ENCODE measurements at places on chromosomes 3 and 15.

- no peak for DNase-seq
Observed at GRCh38 chr3:18791752-18792151, 356.6 kb upstream of the KCNH8 start.

- no peak for DNase-seq
Observed at GRCh38 chr3:14132120-14132519, 7.3 kb downstream of the TMEM43 start.

- no peak for DNase-seq
Observed at GRCh38 chr3:27641271-27641800, 80.8 kb downstream of the EOMES start.

- no peak for DNase-seq
Observed at GRCh38 chr15:57597431-57597830, 5.7 kb downstream of the MYZAP start.

DNA sequence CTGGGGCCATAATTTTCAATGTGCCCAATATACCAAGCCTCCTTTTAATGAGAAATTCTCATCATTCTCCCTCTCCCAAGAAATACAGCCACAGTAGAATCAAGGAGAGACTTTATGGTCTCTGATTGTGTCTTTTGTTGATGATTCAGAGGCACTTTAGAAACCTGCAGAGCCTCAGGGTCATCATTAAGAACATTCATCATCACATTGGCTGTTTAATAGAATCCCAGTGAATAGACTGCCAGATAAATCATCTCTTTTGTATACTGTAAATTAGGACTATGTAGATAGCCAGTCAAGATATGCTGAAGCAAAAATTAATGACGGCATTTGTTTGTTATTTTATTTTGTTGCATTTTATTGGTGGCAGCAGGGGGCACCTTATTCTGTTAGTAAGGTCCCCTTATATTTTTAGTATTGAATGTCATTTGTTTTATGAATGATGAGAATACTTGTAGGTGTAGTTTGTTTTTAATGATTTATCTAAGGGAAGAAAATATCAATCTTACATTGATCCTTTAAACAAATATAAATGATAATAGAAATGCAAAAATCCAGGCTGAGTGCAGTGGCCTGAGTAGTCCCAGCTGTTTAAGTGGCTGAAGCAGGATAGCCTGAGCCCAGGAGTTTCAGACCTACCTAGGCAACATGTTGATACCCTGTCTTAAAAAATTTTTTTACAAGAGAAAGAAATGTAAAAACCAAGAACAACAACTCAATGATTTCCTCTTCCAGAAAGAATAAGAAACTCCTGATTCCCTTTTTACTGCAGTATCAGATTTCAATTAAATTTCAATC is 138.8 kb downstream of the ZBBX start:
- no peak for DNase-seq

DNA sequence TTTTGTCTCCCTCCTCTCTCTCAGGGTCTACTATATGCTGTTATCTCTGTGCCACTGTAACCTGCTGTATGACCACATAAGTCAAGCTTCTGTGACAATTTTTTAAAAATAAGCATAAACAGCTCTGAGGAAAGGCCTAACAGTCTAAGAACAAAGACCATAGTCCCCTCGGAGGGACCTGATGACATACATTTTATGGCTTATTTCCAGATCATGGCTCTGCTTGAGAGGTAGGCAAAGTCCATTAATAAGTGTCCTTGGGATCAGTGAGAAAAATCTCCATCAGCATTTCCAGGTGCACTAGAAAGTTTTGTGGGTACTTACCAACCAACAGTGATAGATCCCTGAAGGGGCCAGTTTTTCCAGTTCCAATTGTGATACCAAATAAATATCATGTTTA is 123.8 kb downstream of the TNIK start:
- no peak for DNase-seq

DNA sequence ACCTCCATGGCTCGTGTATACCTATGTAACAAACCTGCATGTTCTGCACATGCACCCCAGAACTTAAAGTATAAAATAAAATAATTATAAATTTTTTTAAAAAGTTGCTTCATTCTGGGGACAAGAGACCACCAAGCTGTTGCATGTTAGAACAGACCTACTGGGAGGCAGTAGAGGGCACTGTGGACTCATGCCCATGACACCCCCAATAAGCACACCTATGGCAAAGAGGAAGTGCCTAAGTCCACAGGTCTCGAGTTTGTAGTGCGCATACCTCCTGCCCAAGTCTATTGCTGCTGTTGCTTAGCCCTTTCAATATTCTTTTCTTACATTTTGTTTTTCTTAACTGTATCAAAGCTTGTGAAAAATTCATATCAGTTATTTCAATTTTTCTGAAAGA is 267.9 kb upstream of the THBS1 start:
- DNase-seq = no peak

DNA sequence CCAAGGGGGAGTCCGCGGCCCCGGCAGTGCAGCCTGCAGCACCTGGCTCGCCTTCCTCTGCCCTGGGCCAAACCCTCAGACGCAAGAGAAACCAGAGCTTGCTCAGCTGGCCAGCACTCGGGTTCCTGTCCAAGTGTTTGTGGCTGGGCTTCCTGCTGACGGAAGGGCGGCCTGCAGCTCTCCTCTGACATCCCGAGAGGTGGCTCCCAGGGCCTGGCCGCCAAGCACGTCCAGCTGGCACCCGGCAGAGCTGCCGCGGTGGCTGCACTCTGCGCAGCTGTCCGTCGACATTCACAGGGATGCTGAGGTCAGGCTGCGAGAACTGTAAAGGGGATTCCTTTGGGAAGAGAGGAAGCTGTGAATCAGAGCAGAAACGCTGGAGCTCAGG is 85.6 kb downstream of the CPN2 start:
- DNase-seq = no peak

- no peak for DNase-seq
Observed at GRCh38 chr3:147407498-147408187, 1.3 kb upstream of the ZIC4 start.

DNA sequence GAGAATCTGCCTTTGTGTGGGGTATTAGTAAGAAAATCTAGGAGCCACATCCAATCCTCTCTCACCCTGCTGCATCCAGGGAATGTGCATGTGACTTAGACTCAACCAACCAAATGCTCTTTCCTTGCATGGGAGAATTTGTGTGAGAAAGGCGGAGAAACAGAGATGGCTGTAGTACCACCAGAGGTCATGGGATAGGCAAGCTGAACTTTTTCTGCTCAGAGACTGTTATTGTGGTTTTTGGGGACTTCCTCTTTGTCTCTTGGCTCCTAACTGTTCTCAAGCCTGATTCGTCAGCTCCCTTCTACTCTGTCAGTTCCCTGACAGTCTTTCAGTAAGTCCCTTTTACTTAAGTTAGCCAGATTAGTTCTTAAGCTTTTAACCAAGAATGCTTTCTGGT is 2.6 kb upstream of the ZSCAN2 start:
- no peak for DNase-seq

GRCh38 chr3:78907367-78907766 is 860.4 kb downstream of the ROBO1 start:
- no peak for DNase-seq

DNA sequence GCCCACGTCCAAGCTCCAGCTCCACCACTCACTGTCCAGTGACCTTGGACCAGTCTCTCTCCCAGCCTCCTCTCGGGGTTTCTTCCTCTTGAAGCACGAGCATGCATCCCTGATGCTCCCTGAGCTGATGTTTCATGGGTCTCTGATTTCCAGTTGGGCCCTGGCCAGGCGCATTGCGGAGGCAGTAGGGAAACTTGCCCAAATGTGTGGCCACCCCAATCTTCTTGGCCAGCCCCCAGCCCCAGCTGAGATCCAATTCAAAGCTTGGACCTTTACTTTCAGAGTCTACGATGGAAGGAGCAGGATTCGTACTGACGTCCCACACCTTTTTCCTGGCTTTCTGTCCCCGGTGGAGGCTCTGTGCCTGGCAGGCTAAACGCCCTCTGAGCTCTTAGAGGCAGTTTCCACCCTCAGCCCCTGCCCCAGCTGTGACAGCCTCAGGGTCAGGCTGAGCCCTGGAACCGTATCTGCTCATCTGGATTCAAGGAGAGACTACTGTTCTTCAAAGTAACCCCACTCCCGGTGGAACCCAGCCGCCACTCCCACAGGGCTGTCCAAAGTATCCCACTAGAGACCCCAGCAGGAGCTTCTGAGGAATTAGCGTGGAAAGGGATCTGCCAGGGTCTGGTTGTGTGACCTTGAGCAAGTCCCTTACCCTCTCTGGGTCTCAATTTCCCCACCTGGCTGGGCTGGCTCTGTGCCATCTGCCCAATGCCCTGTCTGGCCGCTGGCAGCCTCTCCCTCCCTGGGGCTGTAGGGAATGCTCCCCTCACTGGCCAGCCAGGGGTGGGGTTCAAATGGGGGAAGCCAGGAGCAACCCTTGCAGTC is 37.4 kb downstream of the CPN2 start:
- DNase-seq = no peak

DNA sequence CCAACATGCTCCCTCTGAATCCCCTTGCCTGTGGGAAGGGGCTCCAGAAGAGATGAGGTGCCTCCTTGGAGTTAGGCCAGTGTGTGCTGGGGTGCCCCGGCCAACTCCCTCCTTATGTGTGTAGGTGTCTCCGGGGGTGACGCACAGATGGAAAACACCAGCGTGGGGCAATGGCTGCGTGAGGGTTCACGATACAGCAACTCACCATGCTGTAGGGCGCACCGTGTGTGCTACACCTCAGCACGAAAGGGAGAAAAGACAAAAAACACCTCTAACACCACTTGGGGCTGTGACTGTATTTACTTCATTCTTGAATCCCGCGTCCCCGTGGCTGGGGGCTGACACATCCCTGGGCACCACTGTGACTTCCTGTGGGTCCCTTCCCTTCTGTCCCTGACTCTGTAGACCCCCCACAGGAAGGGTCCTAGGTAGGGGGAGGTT is 1.6 kb upstream of the CALML4 start:
- DNase-seq = no peak

GRCh38 chr3:110711851-110712516 is 359.6 kb upstream of the NECTIN3 start:
- no peak for DNase-seq

DNA sequence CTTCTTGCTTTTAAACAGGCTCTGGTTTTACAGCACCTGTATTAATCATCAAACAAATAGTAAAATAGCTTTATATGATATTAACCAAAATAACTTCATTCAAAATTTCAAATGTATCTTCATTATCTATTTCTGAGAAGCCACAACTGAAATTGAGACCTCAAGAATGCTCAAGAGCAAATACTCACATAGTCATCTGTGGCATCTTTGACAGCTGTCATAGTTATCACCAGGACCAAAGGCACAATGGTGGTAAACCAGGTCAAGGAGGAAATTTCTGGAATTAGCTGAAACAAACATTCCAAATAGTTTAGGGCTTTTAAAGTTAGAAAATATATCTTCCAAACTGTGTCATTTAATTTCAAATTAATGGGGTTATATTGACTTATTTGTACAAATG is 74.6 kb downstream of the ATP8B4 start:
- DNase-seq = no peak

DNA sequence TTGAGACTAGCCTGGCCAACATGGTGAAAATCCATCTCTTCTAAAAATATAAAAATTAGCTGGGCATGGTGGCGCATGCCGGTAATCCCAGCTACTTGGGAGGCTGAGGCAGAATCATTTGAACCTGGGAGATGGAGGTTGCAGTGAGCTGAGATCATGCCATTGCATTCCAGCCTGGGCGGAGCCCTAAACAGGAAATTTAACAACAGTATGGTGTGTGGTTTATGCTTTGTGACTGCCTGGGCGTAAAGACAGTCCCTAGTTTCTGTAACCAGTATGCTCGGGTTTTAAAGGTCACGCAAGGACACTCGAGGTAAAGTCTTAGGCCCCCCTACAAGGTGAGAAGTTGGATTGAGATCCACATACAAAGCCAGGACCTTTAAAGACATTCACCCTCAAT is 43.3 kb downstream of the USP50 start:
- no peak for DNase-seq

GRCh38 chr3:178325330-178325729 is 210.9 kb upstream of the KCNMB2 start:
- DNase-seq = peak; percentile 4

DNA sequence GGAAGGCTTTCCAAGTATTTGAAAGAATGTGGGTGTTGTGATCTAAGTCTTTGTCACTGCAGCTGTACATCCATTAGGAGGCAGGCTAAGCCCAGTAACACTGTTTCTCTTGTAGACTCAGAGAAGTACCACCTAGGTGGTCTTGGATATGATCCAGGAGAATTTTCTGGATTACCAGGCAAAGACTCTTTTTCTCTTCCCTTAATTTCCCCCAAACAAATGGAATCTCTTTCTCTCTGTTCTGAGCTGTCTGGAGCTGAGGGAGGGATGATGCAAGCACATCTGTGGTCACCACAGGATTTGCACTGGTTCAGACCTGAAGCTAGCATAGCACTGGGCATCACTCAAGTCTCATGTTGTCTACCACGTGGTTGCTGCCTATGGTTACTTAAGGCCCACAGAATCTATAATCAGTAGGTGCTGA is 227.6 kb downstream of the NECTIN3 start:
- no peak for DNase-seq

DNA sequence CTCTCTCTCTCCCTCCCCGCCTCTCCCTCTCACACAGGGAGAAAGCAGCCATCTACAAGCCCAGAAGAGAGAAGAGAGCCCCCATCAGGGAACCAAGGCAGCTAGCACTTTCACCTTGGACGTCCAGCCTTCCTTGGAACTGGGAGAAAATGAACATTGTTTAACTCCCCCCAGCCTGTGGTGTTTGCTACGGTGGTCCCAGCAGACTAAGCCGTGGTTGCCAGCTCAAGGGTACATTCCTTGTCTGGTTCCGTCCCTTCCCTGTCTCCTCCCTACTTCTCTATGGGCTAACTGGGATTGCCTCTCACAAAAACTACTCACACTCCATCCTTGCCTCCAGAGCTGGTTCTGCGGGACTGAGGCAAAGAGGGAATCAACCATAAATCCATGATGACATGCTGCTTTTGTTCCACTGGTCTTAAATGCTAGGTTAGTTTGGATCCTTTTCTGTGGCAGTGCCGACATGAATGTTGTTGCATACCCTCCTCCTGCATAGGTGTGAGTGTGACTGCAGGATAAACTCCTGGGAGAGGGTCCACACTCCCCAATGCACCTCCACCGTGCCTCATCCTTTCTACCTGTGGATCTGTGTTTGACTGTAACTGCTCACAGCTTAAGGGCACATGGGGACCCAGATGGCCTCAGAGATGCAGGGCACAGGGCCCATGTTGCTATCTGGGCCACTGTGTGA is 12.0 kb downstream of the C3orf22 start:
- no peak for DNase-seq

- DNase-seq = no peak
Observed at GRCh38 chr3:159922193-159922840, 66.3 kb upstream of the IL12A start.

GRCh38 chr3:60147249-60147950 is 1097.6 kb upstream of the CFAP20DC start:
- DNase-seq = no peak

GRCh38 chr3:87461036-87461435 is 184.7 kb upstream of the POU1F1 start:
- no peak for DNase-seq

- DNase-seq = no peak
Observed at GRCh38 chr3:194323785-194324735, 27.1 kb downstream of the CPN2 start.
